CD4-positive, alpha-beta T cell treated with Interleukin-21 for 1 hour (primary cell): ENCODE measurements at places on chromosomes 7 and 10.

DNA sequence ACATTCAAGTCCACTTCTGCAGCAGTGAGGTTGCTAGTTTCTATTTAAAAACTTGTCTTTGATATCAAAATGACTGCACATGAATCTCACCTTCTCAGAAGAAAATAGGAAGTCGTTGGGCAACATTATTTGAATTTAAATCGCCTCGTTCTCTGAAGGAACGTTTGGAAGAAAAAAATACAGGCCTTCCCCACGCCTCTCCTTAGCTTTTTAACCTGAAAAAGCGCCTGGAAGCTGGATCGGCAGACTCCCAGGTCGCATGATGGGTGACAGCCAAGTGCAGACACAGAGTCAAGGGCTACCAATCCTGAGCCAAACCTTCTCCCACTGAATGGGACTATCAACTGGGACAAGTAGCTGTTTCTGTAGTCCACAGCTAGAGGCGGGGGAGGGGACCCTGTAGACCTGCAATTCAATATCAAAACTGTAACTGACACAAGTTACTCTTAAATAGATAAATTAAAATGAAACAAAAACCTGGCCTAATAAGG, 2.2 kb downstream of the FAM53B start:
- DNase-seq = no peak

GRCh38 chr7:104627516-104627915, 299.1 kb downstream of the LHFPL3 start:
- no peak for DNase-seq

DNA sequence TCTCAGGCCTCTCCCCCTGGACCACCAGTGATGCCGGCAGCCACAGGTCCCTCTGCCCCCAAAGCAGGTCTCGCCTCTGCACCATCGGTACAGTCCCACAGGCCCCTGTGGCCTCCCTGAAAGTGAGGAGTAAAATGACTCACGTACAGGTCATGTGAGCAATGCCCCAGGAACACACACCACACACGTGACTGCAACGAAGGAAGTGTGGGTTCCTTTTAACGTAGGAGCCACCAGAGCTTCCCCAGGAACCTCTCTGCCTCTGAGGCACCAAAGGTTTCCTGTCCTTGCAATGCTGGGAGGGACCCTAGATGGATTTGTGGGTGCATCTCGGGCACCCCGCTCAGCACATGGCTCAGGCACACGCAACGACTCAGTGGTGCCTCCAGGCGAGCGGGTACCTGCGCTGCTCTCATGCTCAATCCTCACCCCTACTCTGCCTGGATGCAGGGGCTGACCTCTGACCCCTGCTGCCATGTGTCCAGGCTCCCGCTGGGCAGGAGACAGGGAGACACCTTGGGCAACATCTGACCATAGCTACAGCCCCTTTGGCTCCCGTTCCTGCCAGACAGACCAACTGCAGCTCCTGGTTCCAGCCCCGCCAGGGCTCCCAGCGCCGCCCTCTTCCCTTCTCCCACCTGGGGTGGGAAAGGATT, 120.7 kb downstream of the PRKAG2 start:
- peak; percentile 61 for DNase-seq

- DNase-seq = no peak
These were observed 39.8 kb upstream of the GPR22 start for GRCh38 chr7:107430057-107430456.

GRCh38 chr10:102024799-102025198, 31.2 kb downstream of the ARMH3 start:
- DNase-seq = no peak

- DNase-seq = no peak
These were observed 252.2 kb downstream of the ELFN1 start for GRCh38 chr7:1922071-1922869.

GRCh38 chr10:22657566-22658225, 56.7 kb downstream of the PIP4K2A start:
- no peak for DNase-seq

DNA sequence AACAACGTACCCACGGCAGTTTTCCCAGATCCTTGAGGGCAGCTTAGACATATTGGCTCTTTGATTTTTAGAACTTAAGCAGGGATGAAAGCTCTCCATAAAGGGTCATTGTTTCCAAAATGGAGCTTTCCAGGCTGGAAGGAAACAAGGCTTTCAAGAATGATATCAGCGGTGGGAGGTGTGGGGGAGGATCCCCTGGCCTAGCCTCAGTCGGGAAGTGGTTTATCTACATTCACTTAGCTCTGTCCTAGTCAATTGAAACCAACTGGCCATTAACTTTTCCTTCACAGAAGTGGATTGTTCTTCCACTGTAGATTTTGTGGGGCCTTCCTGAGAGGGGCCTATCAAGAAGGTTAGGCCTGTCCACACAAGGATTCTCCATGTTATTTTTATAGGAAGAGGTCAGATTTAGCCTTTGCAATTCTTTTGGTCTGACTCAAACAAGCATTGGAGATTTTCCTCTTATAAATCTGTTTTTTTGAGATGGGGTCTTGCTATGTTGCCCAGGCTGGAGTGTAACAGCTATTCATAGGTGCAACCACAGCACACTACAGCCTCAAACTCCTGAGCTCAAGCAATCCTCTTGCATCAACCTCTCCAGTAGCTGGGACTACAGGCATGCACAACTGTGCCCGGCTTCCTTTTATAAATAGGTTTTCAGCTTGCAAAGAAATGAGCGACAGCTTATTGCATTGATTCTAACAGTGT, 343.5 kb downstream of the LRMDA start:
- DNase-seq = no peak

GRCh38 chr7:38584443-38585210, 46.5 kb downstream of the AMPH start:
- DNase-seq = no peak

DNA sequence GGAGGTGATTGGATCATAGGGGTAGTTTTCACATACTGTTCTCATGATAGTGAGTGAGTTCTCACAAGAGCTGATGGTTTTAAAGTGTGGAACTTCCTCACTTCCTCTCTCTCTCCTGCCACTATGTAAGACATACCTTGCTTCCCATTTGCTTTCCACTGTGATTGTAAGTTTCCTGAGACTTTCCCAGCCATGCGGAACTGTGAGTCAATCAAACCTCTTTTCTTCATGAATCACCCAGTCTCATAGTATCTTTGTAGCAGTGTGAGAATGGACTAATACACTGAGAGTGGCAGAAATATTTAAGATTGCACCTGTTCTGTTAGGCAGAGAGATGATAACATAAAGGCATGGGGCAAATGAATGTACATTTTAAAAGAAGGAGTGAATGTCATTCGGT, 507.8 kb downstream of the SORCS3 start:
- no peak for DNase-seq

DNA sequence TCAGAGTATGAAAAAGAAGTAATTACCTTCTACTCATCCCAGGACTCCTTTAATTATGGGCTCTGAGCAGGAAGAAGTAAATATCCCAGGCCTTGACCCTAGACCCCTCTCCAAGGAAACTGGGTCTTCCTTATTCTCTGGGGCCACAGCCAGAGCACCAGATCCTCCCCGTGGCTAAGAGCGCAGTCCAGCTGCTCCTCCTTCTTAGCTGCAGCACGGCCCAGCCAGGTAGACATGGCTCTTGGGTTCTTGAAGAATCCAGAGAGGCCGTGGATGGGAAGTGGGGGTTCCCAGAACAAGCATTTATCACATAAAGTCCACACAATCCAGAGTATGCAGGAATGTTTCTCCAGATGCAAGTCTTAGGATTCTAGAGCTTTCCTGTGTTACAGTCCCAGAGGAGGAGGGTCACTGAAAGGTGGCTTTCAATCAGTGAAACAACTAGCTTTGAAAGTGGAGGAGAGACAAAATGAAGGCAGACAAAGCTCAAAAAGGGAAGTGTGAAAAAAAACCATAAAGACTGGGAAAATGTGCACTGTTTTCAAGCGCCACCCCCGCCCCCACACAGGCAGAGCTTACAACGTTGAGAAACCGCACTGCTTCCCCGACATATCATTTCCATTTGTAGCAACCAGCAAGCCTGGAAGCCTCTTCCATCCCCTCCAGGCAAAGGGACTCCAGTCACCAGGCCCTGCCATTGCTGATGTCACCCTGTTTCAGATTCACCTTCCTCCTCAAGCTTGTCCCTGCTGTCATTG, 396.5 kb upstream of the MKI67 start:
- no peak for DNase-seq

DNA sequence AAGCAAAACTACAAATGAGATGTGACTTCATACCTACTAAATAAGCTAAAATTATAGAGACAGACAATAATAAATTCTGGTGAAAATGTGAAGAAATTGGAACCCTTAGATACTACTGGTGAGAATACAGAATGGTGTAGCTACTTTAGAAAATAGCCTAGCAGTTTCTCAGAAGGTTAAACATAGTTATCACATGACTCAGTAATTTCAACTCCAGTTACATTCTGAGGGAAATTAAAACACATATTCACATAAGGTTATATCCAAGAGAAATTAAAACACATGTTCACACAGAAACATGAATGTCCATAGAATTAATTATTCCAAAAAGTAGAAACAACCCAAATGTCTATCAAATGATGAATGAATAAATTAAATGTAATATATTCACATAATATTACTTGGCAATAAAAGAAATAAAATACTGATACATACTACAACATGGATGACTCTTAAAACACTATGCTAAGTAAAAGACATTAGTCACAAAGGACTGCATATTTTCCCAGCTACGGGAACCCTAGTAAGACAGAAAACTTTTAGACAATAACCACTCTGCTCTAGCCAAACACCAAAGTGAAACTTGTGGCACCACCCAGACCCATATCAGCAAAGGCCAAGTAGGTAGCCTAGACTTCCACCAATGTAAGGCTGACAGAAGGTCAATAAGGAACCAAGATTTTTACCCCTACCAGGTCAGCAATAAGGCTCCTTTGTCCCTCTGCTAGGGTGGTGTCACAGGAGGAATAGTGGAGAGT, 25.1 kb downstream of the SLC25A40 start:
- DNase-seq = no peak

- no peak for DNase-seq
These were observed 378 bp upstream of the INPP5F start for GRCh38 chr10:119725517-119725827.

DNA sequence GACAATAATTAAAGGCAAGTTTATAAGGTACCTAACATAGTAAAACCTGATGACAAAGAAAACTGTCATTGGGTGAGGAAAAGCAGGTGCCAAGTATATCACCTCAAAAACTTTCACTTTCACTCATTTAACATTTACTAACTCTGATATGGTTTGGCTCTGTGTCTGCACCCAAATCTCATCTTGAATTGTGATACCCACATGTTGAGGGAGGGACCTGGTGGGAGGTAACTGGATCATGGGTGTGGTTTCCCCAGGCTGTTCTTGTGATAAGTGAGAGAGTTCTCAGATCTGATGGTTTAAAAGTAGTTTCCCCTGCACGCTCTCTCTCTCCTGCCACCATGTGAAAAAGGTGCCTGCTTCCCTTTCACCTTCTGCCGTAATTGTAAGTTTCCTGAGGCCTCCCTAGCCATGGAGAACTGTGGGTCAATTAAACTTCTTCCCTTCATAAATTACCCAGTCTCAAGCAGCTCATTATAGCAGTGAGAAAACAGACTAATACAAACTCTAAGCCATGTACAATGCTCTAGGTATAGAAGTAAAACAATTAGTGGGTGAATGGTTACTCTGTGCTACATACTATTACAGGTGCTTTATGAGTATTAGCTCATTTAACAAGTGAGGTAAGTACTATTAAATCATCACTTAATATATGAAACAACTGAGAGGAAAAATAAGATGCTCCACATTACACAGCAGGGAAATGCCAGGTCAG, 199.0 kb downstream of the CHCHD3 start:
- DNase-seq = peak; percentile 39

DNA sequence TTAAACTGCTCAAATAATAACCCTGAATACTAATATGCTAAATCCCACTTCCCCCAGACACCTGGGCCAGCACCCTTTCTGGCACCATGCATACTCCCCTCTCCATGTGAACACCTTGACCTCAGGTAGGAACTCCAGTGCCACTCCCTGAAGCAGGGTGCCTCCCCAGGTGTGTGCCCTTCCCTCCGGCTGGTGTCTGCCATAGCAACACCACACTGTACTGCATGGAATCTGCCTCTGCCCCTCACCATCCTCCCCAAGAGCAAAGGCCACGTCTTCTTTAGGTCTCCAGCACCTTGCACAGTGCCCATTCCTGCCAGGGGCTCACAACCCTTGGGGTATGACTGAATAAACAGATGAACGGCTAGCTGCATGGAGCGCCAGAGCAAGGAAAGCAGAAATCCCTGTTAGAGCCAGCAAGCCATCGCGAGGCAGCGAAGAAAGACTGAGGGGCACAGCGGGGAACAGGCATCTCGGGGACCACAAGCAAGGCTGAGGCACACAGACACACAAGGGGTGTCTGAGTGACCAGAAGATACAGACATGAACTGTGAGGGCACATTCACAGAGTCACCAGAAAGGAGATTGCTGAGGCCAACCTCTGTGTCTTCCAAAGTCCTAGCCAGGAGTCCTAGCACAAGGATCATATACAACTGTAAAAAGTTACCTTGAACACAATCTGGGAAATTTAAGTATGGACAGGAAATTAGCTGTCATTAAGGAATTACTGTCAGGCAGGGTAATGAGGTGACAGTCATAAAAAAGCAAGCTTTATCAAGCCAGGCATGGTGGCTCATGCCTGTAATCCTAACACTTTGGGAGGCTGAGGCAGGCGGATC, 25.7 kb downstream of the COBL start:
- no peak for DNase-seq

DNA sequence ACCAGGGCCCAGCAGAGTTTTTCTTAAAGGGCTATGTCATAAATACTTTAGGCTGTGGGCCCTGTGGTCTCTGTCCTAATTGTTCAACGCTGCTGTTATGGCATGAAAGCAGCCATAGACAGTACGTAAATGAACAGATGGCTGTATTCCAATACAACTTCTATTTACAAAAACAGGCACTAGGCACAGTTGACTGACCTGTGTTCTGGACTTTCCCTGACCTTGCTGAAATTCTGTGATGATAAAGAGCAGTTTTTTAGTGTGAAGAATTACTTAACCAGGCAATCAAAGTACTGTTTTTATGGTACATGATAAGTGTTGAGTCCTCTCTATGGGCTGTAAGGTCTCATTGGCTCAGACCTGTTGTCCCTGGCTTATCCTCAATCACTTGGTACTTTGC, 17.1 kb downstream of the PDCD11 start:
- no peak for DNase-seq

- no peak for DNase-seq
These were observed 10.6 kb downstream of the SLC25A16 start for GRCh38 chr10:68516766-68517165.

DNA sequence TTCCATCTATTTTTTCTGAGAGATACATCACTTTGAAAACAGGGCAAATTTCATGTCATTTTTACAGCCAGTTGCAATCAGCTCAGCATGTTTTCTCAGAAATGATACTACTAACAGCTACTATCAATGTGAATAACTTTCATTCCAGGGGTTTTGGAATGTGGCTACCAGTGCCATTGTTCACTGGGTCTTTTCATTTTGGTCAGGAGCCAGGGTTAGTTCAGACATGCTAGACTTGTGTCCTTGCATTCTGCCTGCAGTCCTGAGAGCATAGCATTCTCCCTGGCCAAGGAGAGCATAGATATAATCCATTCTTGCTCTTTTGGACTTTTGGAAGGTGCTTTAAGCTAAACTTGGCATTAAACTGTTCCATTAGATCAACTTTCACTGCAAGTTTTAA, 160.9 kb upstream of the NEBL start:
- DNase-seq = no peak

GRCh38 chr10:79034271-79034876, 34.4 kb upstream of the ZMIZ1 start:
- DNase-seq = no peak

GRCh38 chr10:128058750-128059134, 67.5 kb downstream of the MKI67 start:
- no peak for DNase-seq
